Stimulated activated CD8-positive, alpha-beta memory T cell treated with anti-CD3 and anti-CD28 coated beads, Interleukin-7, amount 100 ng/mL, for 24 hours (primary cell): ENCODE measurements at places on chromosomes 3 and 15.

DNA sequence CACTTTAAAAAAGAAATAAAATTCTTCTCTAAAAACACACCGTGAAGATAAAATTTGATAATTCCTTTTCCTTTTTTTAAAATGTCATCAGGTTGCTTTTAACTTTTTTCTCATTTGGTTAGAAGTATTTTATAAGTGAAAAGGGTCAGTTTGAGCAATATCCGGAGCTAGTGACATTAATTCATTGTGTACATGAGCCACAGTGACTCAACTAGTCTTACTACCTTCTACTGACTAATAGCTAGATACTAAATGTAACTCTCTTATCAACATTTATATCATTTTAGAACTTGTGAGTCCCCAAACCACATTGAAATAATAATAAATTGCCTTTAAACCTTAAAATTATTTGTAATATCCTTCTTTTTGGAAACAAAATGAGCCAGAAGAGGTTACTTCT, 101.2 kb upstream of the ZBTB20 start:
- no peak for DNase-seq

DNA sequence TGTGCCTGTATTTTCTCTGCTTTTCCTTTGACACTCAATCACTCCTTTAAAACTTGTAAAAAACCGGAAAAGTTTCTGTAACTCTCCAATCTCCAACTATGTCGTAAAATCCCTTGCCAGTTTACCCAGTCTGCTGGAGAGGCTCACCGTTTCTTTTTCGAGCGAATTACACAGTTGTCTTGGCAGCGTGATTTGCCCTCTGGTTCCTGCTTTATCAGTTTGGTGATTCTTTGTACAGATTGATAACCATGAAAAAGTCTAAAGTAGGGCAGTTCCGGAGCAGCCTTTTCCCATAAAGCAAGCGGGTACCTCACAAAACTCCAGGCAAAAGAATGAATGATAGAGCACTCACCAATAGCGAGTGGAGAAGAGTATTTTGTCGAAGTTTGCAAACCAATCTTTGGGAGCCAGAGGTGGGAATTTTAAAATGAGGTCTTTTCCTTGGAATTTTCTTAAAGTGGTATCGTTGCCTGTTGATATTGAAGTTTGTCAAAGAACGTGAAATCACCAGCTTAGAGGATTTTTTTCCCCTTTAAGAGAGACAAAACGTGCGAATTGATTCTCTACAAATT, at the start of gene TTC23:
Gene TTC23 (minus strand): TSS at position 312 of the 572 bp plus-strand sequence. CDS start 20,869 bp downstream, outside the sequence.
- DNase-seq, result no peak

DNA sequence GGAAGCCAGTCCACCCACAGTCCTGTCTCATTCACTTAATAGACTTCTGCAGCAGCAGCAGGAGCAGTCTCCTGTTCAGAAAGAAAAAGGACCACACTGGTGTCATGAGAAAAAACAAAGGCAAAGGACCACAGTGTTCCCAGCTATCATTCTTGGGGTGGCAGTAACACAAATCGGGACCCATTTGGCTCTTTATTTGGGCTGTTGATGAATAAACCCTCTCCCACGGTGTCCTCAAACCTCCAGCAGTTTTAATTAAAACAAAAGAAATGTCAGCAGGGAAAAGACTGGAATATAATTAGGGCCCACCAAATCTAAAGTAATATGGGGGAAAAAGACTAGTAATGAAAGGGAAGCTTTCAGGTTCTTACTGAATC, 210.5 kb upstream of the SLC2A2 start:
- DNase-seq, result no peak

- no peak for DNase-seq
These were observed 85.6 kb downstream of the NBEAL2 start for GRCh38 chr3:47065058-47065457.

DNA sequence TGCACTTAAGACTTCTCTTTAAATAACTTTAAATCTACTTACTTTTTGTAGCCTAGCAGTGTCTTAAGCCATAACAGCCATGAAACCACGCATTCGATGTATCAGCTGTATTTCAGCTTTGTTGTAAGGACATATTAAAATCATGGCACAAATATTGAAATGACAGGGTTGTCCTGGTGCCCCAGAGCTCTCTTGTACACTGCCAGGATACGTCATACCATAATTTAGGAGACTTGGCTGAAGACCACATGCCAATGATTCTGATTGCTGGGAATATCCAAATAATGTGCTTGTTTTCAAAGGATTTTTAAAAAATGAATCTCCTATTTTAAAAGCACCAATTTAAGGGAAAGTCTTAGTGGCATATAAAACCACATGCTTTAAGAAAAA, 265.4 kb downstream of the SLCO3A1 start:
- no peak for DNase-seq

DNA sequence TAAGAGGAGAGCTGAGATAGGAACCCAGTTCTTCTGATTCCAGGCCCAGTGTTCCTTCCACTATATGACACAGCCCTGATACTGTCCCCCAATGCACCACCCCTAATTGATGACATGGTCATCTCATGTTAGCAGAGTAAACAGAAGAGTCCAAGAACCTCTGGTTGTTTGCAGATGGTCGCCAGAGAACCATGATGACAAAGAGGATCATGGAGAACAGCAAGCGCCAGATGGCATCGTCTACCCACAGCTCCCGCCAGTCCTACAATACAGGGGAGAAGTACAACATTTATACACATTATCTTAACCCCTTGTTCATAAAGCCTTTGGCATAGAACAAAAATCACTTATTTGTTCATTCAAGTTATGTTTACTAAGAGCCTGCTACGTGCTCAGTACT, 18.5 kb upstream of the VPS39 start:
- no peak for DNase-seq

DNA sequence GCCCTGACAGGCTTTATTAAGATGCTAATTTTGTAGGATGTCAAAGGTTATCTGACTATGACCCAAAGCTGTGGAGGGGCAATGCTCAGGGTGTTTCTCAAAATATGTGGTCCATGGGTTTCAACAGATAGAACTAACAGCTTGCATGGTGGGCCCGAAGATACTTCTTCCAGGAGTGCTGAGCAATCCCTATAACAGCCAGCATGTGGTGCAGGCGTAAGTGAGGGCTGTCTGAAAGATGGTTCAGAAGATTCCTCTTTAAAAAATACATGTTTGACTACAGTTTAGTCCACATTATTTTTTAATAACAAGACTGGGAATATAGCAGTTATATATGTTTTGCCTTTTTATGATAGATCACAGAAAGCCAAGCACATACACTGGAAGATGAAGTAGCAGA, 7.6 kb downstream of the SCG3 start:
- no peak for DNase-seq

- DNase-seq, result no peak
These were observed 26.1 kb downstream of the MYO5A start for GRCh38 chr15:52502608-52503007.

GRCh38 chr3:183698756-183699155, 1.2 kb downstream of the YEATS2 start:
- no peak for DNase-seq

- DNase-seq, result no peak
These were observed 112.7 kb downstream of the NFKBIZ start for GRCh38 chr3:101962055-101962454.

DNA sequence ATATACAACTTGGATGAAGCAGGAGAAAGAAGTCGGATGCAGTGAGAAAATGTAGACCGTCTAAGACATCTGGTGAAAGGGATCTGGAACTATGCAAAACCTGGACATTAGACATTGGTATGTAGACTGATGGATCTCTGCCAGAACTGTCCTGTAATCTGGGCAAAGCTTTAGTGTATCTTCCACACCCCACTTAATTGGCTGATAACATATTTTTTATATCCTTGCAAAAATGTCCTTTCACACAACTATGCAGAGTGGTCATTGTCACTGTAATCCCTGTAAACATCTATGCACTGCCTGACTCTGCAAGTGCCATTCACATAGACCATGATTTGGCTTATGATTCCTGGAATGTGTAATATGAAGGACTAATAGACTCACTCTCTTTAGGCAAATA, 163.1 kb downstream of the TUSC7 start:
- DNase-seq, result no peak

- no peak for DNase-seq
These were observed 23.7 kb downstream of the IFT122 start for GRCh38 chr3:129463716-129464115.

DNA sequence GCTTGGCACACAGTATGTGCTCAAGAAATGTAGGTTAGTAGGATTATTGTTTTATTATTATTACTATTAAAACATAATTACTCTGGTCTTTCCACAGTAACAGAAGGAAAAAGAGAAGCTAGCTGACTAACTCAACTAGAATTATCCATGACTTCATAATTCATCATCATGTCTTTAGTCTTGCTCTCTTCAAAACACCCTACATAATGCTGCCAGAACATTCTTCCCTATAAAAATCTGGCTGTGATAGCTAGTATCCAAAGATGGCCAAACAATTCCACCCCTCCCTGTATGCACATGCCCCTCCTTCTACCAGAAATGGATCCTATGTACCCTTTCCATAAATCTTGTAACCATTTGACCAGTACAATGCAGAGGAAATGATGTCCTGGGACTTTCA, 48.8 kb upstream of the SRGAP3 start:
- DNase-seq, result no peak

DNA sequence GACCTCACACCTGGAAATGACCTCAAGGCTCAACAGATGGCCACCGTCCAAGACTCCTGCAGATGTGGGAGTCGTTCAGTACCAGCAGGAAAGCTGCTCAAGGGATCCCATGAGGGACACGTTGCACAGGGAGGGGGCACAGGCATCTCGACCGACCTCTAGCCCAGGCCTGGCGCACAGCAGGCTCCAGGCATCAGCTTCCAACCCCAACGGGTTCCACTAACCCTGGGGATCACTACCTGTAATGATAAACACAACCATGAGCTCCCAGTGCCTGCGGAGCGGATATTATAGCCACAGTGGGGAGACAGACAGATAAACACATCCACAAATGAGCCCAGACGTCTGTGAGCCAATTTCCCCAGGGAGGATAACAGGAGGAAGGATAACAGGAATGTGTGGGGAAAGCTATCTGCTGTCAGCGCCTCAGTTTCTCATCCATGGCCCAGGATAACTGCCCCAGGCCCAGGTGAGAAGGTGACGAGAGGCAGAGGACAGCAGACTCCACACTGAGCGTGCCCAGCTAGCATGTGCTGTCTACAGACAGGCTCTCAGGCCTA, 19.9 kb downstream of the NUP210 start:
- no peak for DNase-seq

- DNase-seq, result no peak
These were observed 646 bp upstream of the SLC35G2 start for GRCh38 chr3:136818191-136818768.

DNA sequence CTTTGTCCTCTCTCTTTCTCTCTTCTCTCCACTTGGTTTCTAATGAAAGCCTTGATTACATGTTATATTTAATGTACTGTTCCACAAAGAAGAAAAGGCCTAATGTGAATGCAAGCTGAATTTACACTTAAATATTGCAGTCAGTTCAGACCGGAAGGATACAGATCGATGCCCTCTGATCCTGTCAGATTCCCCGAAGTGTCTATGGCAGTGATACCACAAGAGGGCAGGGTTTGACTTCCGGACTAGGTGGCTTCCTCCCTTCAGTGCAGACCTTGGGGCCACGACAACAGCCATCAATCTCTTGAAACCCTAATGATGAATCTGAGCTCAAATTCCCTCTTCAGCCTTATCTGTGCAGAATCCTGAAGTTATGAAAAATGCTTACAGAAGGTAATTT, 29.5 kb downstream of the AGTR1 start:
- DNase-seq, result no peak

- no peak for DNase-seq
These were observed 74.4 kb downstream of the ATP1B3 start for GRCh38 chr3:141950572-141951493.

DNA sequence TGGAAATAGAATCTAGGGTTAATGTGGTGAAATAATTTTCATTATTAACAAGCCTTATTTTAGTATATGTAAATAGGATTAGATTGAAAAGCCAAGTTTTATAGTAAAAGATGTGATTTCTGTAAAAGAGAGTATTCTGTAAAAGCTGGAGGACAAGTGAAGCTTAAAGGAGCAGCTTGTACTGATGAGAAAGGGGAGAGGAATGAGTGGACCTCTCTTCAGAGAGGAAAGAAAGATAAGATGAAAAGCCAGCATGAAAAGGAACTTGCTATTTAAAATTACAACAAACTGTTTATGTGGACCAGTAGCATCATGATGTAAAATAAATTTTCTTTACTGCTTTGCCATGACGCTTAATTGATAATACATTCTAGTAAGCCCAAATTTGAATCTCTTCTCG, 18.5 kb downstream of the ALCAM start:
- DNase-seq, result no peak

GRCh38 chr15:93040288-93041158, 48.5 kb downstream of the RGMA start:
- DNase-seq, result no peak

DNA sequence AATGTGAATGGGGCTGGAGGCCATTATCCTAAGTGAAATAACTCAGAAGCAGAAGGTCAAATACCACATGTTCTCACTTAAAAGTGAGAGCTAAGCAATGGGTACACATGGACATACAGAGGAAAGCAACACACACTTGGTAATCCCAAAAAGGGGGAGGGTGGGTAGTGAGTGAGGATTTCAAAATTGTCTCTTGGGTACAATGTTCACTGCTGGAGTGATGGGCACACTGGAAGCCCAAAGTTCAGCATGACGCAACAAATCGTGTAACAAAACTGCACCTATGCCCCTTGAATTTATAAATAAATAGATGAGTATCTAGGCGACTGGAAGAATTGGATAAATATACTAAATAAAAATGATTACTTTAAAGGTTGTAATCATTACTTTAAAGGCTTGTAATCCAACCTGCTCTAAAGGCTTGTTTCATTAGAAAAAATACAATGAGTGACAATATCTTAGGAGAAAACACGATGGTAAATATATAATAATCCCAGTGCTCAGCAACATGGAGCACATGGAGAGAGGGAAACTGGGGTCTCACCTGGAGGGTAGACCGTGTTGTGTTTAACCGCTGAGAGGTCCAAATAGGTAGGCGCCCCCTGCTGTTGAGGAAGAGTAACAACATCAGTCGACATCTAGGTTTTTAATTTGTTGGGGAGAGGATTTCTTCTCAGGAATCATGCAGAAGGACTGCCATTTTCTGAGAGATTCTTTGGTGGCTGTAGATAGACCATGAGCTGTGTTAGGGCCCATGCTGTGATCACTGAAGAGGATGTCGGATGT, 78.5 kb upstream of the ROBO1 start:
- no peak for DNase-seq

DNA sequence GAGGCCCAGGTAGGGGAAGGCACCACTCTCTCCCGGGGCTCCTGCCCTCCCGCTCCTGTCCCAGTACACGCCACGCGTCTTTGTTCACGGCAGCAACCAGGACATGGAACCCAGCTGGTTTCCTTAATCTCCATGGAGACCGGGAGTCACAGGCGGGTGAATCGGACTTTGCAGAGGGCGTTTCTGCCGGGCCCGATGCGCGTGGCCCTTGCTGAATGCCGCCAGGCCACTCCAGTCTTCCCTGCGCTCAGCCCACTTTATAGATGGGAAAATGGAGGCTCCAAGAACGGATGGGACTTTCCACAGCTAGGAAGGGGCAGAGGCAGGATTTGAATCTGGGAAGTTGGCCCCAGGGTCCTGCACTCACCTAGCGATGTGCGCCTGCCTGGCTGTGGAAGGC, 7.4 kb downstream of the PLXND1 start:
- DNase-seq, result no peak

- no peak for DNase-seq
These were observed 3.5 kb downstream of the DUSP7 start for GRCh38 chr3:52052831-52053306.
